ENCODE measurements at places on chromosomes 11 and 22. TPM values are rescaled to one million over a fixed set of nuclear protein-coding genes. Genes with fewer than 3 reads are reported as not detected.

GRCh38 chr11:44575288-44575672 lies 9.8 kb downstream of the CD82 start:
- H3K4me1 ChIP-seq = no peaks in the 10 kb centered on the region
- H3K4me3 ChIP-seq = no peak overlapping the region
- no peaks in the 10 kb centered on the region for H3K27me3 ChIP-seq
- no peak for DNase-seq

DNA sequence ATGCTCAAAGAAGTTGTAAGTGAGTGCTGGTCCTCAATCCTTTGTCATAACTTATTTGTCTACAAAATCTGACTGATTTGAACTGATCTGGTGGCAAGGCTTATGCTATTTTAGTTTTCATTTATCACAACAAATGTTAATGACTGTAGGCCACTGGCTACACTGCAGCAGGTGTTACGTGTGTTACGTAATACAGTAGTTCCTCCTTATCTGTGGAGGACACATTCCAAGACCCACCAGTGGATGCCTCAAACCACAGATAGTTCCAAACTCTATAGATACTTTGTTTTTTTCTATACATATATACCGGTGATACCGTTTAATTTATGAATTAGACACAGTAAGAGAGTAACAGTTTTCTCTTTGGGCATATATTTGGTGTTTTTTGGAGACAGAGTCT lies 7.0 kb downstream of the MADD start:
- no peak overlapping the region for H3K4me3 ChIP-seq
- peaks cover 2% of the 10 kb centered on the region for H3K4me1 ChIP-seq
- H3K27me3 ChIP-seq = no peaks in the 10 kb centered on the region

FSHB gene
- not detected for total RNA-seq

GNG3 gene
- total RNA-seq = 0.82 TPM

LARGE2 gene
- total RNA-seq = 107 TPM

- no peaks in the 10 kb centered on the region for H3K36me3 ChIP-seq
- H3K4me3 ChIP-seq = no peak overlapping the region
- no peaks in the 10 kb centered on the region for H3K27me3 ChIP-seq
- no peak overlapping the region for H3K27ac ChIP-seq
These were observed 2.6 kb downstream of the HTR3B start for GRCh38 chr11:113907152-113907551.

DNA sequence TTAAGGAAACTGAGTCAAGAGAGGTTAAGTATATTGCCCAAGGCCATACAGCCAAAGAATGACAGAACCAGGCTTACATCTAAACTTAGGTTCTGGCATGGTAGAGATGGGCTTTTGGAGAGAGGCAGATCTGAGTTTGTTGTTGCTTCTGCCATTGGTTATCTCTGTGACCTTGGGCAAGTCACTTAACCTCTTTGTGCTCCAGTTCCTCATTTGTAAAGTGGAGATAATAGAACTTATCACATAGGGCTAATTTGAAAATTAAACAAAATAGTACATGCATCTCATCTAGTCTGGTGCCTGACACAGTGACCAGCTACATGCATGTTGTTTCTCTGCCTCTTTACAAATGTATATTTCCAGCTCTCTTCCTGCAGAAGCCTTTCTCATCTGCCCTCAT lies 47.0 kb upstream of the PLET1 start:
- no peaks in the 10 kb centered on the region for H3K4me1 ChIP-seq
- H3K4me3 ChIP-seq = no peak overlapping the region
- no peak for DNase-seq
- H3K27me3 ChIP-seq = no peaks in the 10 kb centered on the region
- no peak overlapping the region for H3K27ac ChIP-seq

FAM180B gene
- not detected for total RNA-seq

GRCh38 chr11:68468217-68468828 lies 7.8 kb downstream of the PPP6R3 start:
- peaks cover 3% of the 10 kb centered on the region for H3K36me3 ChIP-seq
- no peak overlapping the region for H3K27ac ChIP-seq
- DNase-seq = no peak
- H3K27me3 ChIP-seq = no peaks in the 10 kb centered on the region
- peaks cover 52% of the 10 kb centered on the region for H3K4me1 ChIP-seq
- no peak overlapping the region for H3K4me3 ChIP-seq

DNA sequence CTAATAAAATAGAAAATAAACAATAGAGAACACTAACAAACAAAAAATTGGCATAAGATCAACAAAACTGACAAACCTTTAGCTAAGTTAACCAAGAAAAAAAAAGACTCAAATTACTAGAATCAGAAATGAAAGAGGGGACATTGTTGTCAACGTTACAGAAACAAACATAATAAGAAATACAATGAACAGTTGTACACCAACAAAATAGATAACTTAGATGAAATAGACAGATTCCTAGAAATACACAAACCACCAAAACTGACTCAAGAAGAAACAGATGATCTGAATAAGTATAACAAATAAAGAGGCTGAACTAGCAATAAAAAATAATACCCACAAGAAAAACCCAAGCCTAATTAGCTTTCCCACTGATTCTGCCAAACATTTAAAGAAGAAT lies 34.7 kb upstream of the TMPRSS4 start:
- H3K27me3 ChIP-seq = no peaks in the 10 kb centered on the region
- H3K36me3 ChIP-seq = no peaks in the 10 kb centered on the region
- H3K27ac ChIP-seq = no peak overlapping the region
- H3K4me3 ChIP-seq = no peak overlapping the region
- no peaks in the 10 kb centered on the region for H3K4me1 ChIP-seq

- no peaks in the 10 kb centered on the region for H3K36me3 ChIP-seq
- H3K4me3 ChIP-seq = no peak overlapping the region
- no peaks in the 10 kb centered on the region for H3K27me3 ChIP-seq
These were observed 98.6 kb downstream of the RPS6KA4 start for GRCh38 chr11:64457416-64458010.

CBX7 gene
- total RNA-seq = 11.5 TPM

DNA sequence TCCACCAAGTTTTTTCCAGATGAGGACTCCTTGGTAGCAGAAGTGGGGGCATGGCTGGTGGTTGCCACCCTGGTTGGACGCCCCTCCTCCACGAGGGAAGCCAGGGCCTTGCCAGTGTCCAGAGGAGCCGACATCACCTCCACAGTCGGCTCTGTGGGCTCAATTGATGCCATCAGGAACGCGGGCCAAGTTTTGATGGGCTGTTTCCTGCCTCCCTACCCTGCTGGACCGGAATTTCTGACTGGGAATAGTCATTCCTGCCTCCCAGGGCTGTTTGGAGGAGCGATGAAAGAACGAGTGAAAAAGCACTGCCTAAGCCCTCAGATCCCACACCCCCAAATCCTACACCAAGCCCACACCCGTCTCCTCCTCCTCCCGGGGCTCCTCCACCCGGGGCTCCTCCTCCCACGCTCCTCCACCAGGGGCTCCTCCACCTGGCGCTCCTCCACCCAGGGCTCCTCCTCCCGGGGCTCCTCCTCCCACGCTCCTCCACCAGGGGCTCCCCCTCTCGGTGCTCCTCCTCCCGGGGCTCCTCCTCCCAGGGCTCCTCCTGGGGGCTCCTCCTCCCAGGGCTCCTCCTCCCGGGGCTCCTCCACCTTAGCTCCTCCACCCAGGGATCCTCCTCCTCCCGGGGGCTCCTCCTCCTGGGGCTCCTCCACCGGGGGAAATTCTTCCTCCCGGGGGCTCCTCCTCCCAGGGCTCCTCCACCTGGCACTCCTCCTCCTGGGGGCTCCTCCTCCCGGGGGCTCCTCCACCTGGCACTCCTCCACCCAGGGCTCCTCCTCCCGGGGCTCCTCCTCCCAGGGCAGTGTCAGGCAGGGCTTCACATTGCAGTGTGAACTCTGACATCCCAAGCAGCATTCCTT lies 10.0 kb upstream of the PRR5 start:
- H3K4me3 ChIP-seq = no peak overlapping the region
- H3K36me3 ChIP-seq = no peaks in the 10 kb centered on the region
- no peaks in the 10 kb centered on the region for H3K4me1 ChIP-seq
- H3K27me3 ChIP-seq = no peaks in the 10 kb centered on the region

DNA sequence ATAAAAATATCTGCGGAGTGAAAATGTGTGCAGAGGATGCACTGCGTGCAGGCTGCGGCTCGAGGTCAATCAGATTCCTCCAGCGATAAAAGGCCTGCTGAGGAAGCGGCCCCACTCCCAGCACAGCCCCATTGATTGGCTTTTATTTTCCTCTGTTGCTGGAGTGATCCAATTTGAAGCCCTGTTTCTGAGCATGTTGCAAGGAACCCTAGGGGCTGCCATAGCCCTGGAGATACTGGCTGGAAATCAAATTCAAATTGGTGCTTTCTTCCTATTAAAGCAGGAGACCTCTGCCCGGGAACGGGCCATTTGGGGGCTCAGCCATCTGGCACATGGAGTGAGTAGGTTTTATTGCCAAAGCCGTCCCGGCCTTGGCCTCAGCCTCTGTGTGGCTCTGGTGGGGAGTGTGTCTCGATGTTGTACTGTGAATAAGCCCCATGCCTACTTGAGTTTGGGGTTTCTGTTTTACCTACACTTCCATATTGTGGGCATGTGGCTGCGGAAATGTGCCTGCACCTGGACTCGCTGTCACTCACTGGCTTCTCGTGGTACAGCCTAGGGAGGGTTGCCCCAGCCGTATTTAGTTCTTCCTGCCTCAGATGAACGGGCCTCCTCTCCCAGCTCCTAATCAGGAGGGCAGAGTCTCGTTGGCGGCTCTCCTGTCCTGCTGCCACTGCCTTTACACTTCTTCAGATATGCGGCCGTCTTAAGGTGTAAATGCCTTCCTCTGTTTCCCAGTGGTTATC lies 25.6 kb downstream of the PARVB start:
- no peaks in the 10 kb centered on the region for H3K36me3 ChIP-seq
- no peaks in the 10 kb centered on the region for H3K27me3 ChIP-seq
- H3K27ac ChIP-seq = 0 out of 2 replicates have a peak overlapping the region, but pooled peaks have one; percentile 45
- no peak for DNase-seq
- H3K4me1 ChIP-seq = peaks cover 6% of the 10 kb centered on the region

Data from GM23338 (cell line).